ENCODE measurements at places on chromosomes 1 and 21. TPM values are rescaled to one million over a fixed set of nuclear protein-coding genes. Genes with fewer than 3 reads are reported as not detected.

TTC39A gene
- total RNA-seq = 80.4 TPM

ZNF593OS gene
- not detected for total RNA-seq

CD84 gene
- 2.1 TPM for total RNA-seq

RAB7B gene
- 2.3 TPM for total RNA-seq

BSND gene
- not detected for total RNA-seq

CELA3B gene
- total RNA-seq = 0.76 TPM

CHIA gene
- total RNA-seq = not detected

CYP4A22 gene
- total RNA-seq = not detected

TNN gene
- total RNA-seq = not detected

IVNS1ABP gene
- 170 TPM for total RNA-seq

LCE2B gene
- not detected for total RNA-seq

IVL gene
- not detected for total RNA-seq

OR2L5 gene
- total RNA-seq = not detected

- DNase-seq = no peak
These were observed 38.6 kb downstream of the STYXL2 start for GRCh38 chr1:167132301-167133010.

DNA sequence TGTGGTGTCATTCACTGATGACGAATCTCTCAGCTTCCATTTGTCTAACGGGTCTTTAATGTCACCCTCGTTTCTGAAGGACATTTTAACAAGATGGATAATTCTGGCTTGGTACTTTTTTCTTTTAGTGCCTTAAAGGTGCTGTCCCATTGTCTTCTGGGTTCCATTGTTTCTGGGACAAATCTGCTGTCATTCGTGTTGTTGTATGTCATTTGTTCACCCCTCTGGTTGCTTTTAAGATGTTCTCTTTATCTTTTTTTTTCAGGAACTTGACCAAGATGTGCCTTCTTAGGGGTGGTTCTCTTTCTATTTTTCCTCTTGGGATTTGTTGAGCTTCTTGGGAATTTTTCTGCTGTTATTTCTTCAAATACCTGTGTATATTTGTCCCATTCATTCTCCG, 14.0 kb upstream of the MMEL1 start:
- no peak for DNase-seq

- DNase-seq = no peak
These were observed 5.9 kb downstream of the OTUD3 start for GRCh38 chr1:19888112-19888511.

- DNase-seq = no peak
These were observed 21.6 kb upstream of the DPYD start for GRCh38 chr1:97942161-97943123.

GRCh38 chr1:17309426-17310067, 1.6 kb downstream of the PADI4 start:
- no peak for DNase-seq

- DNase-seq = no peak
These were observed 8.1 kb upstream of the OR2M5 start for GRCh38 chr1:248136811-248137210.

GRCh38 chr1:164720440-164721227, 161.7 kb downstream of the PBX1 start:
- DNase-seq = no peak

DNA sequence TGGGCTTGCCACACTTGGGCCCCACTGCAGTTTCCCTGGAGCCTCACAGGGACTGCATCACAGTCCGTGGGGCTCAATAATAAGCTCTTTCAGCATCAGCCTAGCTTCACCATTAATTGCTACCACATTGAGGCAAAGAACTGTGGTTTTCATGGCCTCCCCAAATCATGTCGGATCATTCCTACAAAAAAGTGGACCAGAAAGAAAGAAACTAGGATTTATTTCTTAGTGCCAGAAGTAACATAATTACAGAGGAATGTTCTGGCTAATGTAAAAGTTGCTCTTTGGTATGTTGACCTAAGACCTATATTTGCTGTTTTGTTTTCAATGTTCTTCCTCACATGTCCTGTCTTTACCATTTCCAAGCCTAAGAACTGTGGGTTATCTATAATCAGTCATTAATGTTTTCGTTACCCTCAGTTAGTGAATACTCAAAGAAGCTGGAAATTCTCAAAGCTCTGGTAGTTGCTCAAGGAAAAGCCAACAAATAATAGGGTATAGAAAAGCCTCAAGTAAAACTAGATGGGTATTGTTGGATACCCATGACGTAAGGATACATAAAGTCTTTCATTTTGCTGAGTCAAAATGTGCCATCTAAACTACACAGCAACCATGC, 173.9 kb downstream of the LTN1 start:
- no peak for DNase-seq

DNA sequence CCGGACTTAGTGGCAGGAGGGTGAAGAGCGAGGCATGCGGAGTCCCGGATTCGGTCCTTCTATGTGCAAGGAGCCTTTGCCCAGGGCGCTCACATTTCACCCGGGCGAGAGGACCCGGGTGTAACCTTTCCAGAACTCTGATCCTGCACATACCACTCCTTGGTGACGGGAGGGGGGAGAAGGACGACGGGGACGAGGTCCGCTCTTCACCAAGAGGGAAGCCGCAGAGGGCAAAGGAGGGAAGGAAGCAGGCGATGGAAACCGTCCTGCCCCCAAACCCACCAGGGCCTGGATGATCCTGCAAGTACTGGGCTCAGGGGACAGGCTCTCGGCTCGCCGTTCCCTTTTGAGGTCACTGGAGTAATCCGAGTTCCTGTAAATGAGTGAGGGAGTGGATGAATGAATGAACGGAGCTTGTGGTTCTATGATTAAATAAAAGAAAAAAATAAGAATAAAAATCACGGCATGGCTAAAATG, 993 bp downstream of the SYPL2 start:
- DNase-seq = no peak

DNA sequence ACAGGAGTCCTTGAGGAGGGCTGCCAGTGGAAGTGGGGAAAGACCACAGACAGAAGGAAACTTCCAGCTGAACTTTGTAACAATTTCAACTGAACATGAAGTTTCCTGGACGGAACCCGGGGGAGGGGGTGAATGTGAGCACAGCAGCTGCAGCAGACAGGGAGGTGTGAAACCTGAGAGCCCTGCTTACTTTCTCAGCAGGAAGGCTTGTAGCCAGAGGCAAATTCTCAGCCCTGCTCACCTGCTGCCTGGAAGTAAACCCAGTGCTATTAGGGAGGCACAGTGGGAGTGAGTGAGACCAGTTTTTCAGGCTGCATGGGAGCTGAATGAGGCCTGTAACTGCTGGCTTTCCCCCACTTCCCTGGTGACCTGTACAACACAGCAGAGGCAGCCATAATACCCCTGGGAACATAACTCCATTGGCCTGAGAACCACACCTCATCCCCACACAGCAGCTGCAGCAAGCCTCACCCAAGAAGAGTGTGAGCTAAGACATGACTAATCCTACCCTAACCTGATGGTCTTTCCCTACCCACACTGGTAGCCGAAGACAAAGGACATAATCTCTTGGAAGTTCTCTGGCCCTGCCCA, 9.6 kb upstream of the SPRR2F start:
- no peak for DNase-seq

DNA sequence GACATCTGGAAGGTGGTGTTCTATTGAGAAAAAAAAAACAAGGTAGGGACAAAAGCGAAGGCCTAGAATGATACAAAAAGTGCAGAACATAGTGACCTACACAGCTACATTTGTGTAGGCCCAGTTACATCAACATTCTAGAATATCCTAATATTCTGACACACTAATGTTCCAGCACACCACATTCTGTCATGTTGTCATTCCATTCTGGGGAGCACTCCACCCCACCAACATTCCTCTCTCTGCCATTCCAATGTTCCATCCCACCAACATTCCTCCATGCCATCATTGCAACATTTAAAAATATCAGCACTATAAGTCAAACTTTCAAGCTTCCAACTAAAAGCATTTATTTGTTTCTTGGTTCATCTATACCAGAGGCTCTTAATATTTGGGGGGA, 28.5 kb downstream of the COA7 start:
- DNase-seq = no peak

- no peak for DNase-seq
These were observed 290.4 kb downstream of the GRIK1 start for GRCh38 chr21:29649406-29649814.

GRCh38 chr1:212119397-212119837, 83.9 kb downstream of the DTL start:
- DNase-seq = no peak

GRCh38 chr1:32372149-32372756, 9.9 kb downstream of the TSSK3 start:
- no peak for DNase-seq
